Natural killer cell treated with Interleukin-12 subunit alpha and Interleukin-12 subunit beta and Interleukin-15 and Interleukin-18, amount 100 ng/mL, for 72 hours (primary cell): ENCODE measurements at places on chromosomes 6 and 20. TPM values are rescaled to one million over a fixed set of nuclear protein-coding genes. Genes with fewer than 3 reads are reported as not detected.
A peak's percentile ranks its signal among the peaks of the same experiment; 100 is the strongest.

- H3K4me1 ChIP-seq = peaks cover 13% of the 10 kb centered on the region
- no peak for DNase-seq
- H3K27ac ChIP-seq = no peak overlapping the region
- peak overlapping the region; percentile 42 for H3K4me3 ChIP-seq
- H3K27me3 ChIP-seq = peaks cover 51% of the 10 kb centered on the region
Observed at GRCh38 chr20:21509079-21509596, 4.7 kb downstream of the NKX2-2 start.

DNA sequence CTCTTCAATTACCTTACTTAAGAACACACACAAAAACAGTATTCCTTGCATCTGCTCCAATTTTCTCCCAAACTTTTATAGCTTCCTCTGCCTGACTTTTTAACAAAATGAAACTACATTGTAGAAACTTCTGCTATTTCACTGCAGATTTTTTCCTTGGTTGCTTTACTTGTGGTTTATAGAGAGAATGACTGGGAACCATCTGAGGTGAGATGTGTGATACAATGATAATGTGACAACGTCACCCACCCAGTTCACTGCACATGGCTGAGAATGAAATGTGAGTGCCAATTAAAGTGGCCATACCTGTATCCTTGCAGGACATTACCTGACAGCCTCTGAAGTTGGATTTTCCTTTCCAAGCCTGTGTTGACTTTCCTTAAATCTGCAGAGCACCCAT lies 258.4 kb downstream of the CD83 start:
- H3K4me1 ChIP-seq = peaks cover 38% of the 10 kb centered on the region
- DNase-seq = no peak
- no peak overlapping the region for H3K27ac ChIP-seq
- no peak overlapping the region for H3K4me3 ChIP-seq
- peaks cover 31% of the 10 kb centered on the region for H3K27me3 ChIP-seq

DNA sequence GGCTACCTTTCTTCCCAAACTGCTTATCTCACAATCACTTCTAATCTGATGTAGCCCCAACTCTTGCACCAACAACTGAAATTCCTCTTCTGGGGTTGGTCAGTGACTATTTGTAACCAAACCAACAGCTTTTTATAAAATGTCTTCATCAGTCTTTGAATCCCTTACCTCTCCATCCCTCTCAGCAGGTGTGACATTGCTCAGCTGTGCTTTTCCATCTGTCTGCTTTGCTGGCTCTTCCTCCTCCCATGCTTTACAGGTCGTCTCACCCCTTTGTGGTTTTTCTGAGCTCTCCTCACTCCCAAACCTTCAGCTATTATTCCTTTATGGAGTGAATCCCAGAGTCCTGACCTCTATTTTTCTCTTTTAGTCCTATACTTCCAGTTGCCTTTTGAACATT lies 5.9 kb downstream of the MAP7 start:
- no peaks in the 10 kb centered on the region for H3K4me1 ChIP-seq
- no peak for DNase-seq
- H3K4me3 ChIP-seq = no peak overlapping the region
- H3K36me3 ChIP-seq = no peaks in the 10 kb centered on the region

DNA sequence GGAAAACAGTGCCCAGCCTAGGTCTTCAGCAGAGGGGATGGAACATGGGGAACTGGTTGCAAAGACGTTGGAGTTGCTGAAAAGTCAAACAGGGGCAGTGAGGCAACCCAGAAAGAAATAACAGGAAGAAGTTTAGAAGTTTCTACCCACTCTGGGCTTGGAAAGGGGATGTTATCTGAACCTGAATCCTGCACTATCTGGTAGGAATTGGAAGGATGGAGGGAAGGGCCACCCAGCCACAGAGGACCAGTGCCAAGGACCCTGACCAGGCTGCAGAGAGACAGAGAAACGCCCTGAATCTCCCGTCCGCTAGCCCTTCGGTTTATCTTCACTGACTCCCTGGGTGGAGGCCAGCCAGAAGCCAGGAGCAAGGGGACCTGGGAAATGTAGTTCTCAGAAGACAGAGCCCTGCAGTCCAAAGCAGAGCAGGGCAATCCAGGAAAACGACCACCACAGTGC lies 217.3 kb upstream of the RREB1 start:
- no peaks in the 10 kb centered on the region for H3K36me3 ChIP-seq
- H3K4me3 ChIP-seq = no peak overlapping the region
- no peaks in the 10 kb centered on the region for H3K27me3 ChIP-seq

- H3K4me1 ChIP-seq = peaks cover 37% of the 10 kb centered on the region
- H3K27ac ChIP-seq = peak overlapping the region; percentile 76
- no peak overlapping the region for H3K4me3 ChIP-seq
- no peaks in the 10 kb centered on the region for H3K27me3 ChIP-seq
- no peaks in the 10 kb centered on the region for H3K36me3 ChIP-seq
Observed at GRCh38 chr6:36701401-36701991, 3.9 kb downstream of the RAB44 start.

GRCh38 chr6:81772741-81773140 lies 20.3 kb upstream of the TENT5A start:
- H3K4me1 ChIP-seq = peaks cover 7% of the 10 kb centered on the region
- H3K27ac ChIP-seq = no peak overlapping the region
- H3K27me3 ChIP-seq = peaks cover 4% of the 10 kb centered on the region

DNA sequence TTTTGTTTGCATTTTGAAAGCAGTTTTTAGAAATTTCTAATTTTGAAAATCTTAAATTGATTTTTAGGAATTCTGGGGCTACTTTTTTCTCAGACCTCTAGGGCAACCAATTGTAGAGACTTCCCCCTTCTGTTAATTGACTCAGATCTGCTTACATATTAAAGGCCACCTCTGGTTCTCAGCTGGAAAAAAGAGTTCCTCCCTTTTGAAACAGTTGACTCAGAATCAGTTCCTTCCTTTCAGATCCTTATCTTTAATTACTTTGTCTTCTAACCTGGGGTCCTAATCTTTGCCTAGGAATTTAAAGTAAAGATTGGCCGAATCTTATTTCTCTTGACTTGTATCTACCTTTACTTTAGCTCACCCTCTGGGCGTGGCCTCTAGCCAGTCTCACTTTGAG lies 146.8 kb downstream of the LAMA2 start:
- no peak overlapping the region for H3K27ac ChIP-seq
- no peaks in the 10 kb centered on the region for H3K4me1 ChIP-seq
- no peaks in the 10 kb centered on the region for H3K27me3 ChIP-seq
- no peaks in the 10 kb centered on the region for H3K36me3 ChIP-seq
- no peak overlapping the region for H3K4me3 ChIP-seq

DNA sequence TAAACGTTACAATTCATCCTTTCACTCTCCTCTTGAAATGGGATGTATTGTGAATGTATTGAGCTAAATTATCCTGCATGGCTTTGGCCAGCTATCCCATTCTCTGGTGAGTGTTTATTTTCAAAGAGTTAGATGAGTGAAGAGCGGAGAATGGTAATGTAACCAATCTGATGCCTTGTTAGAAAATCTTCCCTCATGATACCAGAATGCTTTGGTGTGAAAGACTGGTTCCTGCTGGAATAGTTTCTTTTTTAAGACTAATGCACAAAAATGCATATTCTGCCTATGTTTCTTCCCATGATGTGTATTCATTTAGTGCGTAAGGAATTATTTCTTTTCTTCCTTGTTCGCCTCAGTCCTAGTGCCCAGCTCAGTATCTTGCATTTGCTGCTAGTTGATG lies 506.7 kb downstream of the PRKN start:
- DNase-seq = no peak
- no peaks in the 10 kb centered on the region for H3K27me3 ChIP-seq

DNA sequence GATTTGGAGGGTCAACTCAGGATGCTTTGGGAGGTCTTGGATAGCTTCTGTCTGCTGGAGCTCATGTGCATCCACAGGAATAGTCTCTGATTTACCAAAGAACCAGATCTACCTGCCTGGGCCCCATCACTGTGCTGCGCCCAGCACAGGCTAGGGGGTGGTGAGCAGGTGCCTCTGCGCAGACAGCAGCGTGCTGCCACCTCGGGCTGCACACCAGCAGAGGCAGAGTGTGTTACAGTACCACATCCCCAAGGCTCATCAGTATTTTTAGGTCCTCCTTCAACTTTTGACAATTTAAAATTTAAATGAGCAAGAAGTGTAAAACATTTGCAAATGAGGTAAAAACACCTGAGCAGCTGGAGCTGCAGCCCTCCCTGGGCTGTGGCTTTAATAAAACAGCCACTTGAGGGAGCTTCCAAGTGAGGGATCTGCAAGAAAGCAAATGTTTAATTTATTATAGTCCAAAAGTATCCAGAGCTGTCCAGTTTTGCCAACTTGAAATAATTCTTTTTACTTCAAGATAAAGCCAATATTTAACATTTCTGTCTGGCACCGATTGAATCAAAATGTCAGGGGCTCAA lies 324.9 kb downstream of the ZFAND3 start:
- no peak for DNase-seq
- H3K27ac ChIP-seq = no peak overlapping the region
- H3K4me1 ChIP-seq = peaks cover 51% of the 10 kb centered on the region
- H3K36me3 ChIP-seq = no peaks in the 10 kb centered on the region

DNA sequence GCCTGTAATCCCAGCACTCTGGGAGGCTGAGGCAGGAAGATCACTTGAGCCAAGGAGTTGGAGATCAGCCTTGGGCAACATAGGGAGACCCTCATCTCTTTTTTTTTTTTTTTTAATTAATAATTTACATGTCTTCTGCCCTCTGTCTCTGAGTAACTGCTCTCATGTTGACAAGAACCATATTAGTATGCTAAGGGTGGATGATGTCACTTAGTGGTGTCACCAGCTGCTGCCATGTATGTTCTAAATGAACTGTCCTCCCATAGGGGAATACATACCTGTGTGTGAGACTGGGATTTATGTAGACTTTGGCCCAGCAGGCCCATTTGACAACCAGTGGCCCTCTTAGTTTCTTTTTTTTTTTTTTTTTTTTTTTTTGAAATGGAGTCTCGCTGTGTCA lies 65.6 kb downstream of the SCAND1 start:
- H3K4me1 ChIP-seq = peaks cover 11% of the 10 kb centered on the region
- H3K4me3 ChIP-seq = no peak overlapping the region
- no peaks in the 10 kb centered on the region for H3K27me3 ChIP-seq
- no peak for DNase-seq

DNA sequence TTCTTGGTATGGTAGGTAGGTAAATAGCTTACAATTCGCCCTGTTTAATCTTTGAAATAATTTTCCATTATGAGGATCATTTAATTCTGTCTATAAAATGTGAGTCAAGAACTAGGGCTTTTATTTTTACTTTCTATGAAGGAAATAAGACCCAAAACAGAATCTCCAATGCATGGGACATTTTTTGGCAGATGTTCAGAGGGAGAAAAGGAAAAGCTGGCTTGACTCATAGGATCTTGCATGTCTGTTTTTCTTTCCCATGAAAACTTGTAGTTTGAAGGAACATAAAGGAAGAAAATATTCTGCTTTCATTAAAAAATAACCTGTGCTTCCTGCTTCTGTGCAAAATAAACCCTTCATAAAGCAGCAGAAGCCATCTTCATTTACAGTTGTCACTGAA lies 143.1 kb upstream of the INSM1 start:
- no peaks in the 10 kb centered on the region for H3K4me1 ChIP-seq
- peaks cover 7% of the 10 kb centered on the region for H3K27me3 ChIP-seq
- no peak overlapping the region for H3K4me3 ChIP-seq

DNA sequence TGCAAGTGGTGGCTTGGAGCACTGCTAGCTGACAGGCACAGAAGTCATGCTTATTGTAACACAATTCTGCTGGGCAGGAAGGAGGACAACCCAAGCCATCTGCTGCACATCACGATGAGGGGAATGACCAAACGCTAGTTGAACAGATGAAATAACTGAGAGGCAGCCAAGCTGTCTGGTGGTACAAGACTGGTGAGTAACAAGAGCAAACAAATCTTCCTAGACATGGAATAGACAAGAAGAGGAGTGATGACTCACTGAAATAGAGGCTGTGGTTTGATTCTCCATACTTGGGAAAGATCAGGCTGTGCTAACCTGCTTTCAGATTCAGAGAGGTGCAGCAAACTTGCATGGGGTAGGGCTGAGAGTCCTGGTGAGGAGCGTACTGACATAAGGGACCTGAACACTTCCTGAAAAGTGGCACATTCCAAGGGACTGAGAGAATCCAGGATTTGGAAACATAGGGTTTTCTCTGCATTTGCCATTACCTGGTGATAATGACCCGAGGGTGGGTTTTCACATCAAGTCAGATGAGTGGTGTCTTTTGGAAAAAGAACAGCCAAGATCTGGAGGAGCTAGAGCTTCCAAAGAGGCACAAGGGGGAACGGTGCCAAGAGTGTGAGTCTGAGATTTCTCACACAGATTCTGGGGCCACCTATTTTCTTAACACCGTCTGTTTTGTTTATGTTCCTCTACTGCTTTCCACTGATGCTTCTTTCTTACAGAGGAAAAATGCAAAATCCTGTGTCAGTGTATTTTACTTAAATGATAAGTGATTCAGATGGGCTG lies 60.0 kb downstream of the PRL start:
- no peaks in the 10 kb centered on the region for H3K36me3 ChIP-seq
- no peaks in the 10 kb centered on the region for H3K27me3 ChIP-seq
- no peak for DNase-seq
- H3K4me1 ChIP-seq = no peaks in the 10 kb centered on the region

DNA sequence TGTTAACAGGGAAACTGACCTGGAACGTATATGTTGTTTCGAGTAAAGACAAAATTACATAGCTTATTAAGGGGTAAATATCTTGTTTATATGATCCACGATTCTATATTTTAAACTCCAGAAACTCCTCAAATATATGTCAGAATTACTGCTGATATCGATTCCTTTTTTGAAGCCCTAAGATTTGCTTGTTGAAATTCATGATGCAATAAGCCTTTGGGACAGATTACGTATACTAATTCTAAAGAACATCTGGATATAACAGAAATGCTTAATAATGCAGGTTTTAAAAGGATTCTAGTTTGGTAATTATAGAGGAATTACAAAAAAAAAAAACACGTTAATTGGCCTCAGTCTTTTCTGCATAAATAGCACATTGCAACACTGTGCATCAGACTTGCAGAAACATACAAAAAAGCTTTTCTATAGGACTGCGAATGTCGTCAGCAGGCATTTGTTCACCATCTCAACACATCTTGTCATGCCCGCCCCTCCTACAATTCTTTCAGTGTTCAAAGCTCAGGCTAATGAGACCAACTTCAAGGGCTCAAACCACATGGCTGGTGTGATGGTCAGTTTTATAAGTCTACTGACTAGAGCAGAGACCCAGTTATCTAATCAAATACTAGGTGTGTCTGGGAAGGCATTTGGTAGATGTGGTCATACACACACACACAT lies 74.9 kb downstream of the AGPAT4 start:
- H3K4me3 ChIP-seq = no peak overlapping the region
- H3K4me1 ChIP-seq = peaks cover 27% of the 10 kb centered on the region
- H3K36me3 ChIP-seq = peaks cover 4% of the 10 kb centered on the region
- H3K27me3 ChIP-seq = no peaks in the 10 kb centered on the region

The BEND6 gene
- not detected for total RNA-seq

The COL21A1 gene
- total RNA-seq = not detected

The ANKRD66 gene
- total RNA-seq = not detected

The ATP6V1G2 gene
- 1.4 TPM for total RNA-seq

The HLA-DRB5 gene
- total RNA-seq = 15.9 TPM

The HBS1L gene
- 137 TPM for total RNA-seq
